ENCODE measurements at places on chromosomes 11 and 22. TPM values are rescaled to one million over a fixed set of nuclear protein-coding genes. Genes with fewer than 3 reads are reported as not detected.

DNA sequence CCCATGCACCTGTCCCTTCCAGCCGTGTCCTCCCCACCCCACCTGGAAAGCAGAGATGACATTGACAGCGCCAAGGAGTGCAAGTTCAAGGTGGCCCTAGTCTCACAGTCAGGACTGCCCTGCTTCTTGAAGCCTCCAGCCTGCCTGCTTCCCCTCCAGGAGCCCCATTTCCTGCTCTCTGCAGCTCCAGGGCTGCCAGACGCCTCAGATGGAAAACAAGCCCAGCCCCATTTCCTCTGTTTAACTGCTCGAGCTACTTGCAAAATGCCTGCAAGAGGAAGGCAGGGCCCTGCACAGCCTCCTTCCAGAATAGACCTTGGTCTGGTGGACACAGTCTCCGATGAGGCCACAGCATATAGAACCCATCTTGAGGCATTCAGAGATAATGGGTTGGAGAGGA lies 5.0 kb upstream of the DGKZ start:
- peaks cover 9% of the 10 kb centered on the region for H3K36me3 ChIP-seq
- H3K4me3 ChIP-seq, result no peak overlapping the region

GRCh38 chr22:48240148-48240934 lies 1477.9 kb downstream of the TBC1D22A start:
- H3K27me3 ChIP-seq, result no peaks in the 10 kb centered on the region
- peaks cover 10% of the 10 kb centered on the region for H3K4me1 ChIP-seq
- no peaks in the 10 kb centered on the region for H3K36me3 ChIP-seq
- H3K4me3 ChIP-seq, result no peak overlapping the region
- no peak overlapping the region for H3K27ac ChIP-seq

GRCh38 chr11:118319337-118319707 lies 14.8 kb downstream of the CD3E start:
- peaks cover 12% of the 10 kb centered on the region for H3K4me1 ChIP-seq
- peaks cover 13% of the 10 kb centered on the region for H3K27me3 ChIP-seq
- no peaks in the 10 kb centered on the region for H3K36me3 ChIP-seq

DNA sequence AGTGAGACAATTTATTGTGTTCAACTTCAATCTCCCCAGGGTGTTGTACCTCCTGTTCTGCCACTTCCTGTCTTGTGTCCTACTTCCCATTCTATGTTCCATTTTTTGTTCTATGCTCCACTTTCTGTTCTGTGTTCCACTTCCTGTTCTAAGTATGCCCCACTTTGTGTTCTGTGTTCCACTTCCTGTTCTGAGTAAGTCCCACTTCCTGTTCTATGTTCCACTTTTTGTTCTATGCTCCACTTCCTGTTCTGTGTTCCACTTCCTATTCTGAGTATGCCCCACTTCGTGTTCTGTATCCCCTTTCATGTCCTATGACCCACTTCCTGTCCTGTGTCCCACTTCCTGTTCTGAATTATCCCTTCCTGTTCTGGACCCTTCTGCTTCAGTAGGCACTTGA lies 732.7 kb downstream of the TBC1D22A start:
- peaks cover 6% of the 10 kb centered on the region for H3K4me1 ChIP-seq
- H3K4me3 ChIP-seq, result no peak overlapping the region
- no peaks in the 10 kb centered on the region for H3K27me3 ChIP-seq
- H3K27ac ChIP-seq, result no peak overlapping the region

- no peaks in the 10 kb centered on the region for H3K4me1 ChIP-seq
- no peaks in the 10 kb centered on the region for H3K27me3 ChIP-seq
- no peak for DNase-seq
- no peak overlapping the region for H3K27ac ChIP-seq
- H3K4me3 ChIP-seq, result no peak overlapping the region
These were observed 76.8 kb upstream of the BIRC3 start for GRCh38 chr11:102240502-102240901.

DNA sequence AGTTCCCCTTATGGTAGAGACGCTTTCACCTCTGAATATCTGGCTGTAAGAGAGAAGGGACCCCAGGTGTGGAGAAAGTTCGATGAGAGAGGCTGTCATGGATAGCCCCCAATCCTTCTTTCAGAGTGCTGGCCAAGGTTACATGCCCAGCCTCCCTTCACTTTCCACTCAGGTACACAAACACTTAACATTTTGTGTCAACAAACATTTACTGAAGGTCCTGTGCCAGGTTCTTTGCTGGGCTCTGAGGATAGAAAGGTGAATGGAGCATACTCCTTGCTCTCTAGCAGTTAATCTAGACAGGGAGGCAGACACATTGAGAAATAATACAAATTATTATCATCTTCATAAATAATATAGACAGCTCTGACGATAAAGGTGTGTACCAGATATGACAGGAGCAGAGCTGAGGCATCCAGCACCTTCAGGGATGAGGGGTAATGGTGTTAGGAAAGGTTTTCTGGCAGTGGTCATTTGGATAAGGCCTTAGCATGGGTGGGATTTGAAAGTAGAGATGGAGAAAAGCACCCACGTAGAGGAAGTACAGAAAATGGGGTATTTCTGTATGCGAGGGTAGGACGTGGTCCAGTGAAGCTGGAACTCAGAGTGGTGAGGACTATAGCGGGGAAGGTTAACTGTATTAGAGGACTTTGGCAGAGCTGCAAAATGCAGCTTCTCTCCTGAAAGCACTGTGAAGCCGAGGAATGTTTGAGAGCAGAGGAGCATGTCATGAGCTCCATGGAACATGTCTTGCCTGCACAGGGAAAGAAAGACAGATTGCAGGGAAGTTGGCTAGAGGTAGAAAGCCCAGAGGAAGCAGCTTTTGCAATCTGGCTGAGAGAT lies 19.6 kb downstream of the PPFIBP2 start:
- no peak overlapping the region for H3K4me3 ChIP-seq
- no peaks in the 10 kb centered on the region for H3K36me3 ChIP-seq
- peaks cover 3% of the 10 kb centered on the region for H3K27me3 ChIP-seq
- DNase-seq, result no peak
- no peaks in the 10 kb centered on the region for H3K4me1 ChIP-seq

DNA sequence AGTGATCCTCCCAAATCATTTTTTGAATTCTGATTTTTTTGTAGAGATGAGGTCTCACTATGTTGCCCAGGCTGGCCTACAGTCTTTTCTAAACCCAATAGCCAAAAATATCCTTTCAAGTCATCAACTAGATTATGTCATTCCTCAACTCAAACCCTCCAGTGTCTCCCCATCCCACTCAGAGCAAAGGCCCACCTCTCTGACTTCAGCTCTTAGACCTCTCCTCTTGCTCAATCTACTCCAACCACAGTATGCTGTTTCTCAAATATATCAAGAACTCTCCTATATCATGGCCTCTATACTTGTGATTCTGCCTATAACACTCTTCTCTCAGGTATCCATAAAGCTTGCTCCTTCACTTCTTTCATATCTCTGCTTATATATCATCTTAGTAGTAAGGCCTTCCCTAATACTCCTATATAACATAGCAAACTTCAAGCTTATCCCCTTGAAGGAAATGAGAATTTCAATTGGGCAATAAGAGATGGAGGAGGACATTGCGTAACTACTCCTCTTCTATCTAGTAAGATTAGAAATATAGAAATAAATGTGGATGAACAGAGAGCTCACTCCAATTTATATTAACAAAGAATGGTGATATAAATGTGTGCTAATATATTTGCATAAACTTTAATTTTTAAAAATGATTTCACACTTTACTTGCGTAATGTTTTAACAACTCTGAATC lies 24.5 kb downstream of the DLG2 start:
- no peak overlapping the region for H3K27ac ChIP-seq
- no peak for DNase-seq
- no peak overlapping the region for H3K4me3 ChIP-seq
- H3K36me3 ChIP-seq, result no peaks in the 10 kb centered on the region
- no peaks in the 10 kb centered on the region for H3K4me1 ChIP-seq

GRCh38 chr22:42277988-42278776 lies 7.7 kb upstream of the TCF20 start:
- DNase-seq, result peak; percentile 82
- peaks cover 62% of the 10 kb centered on the region for H3K4me1 ChIP-seq
- no peak overlapping the region for H3K27ac ChIP-seq
- H3K4me3 ChIP-seq, result no peak overlapping the region
- H3K36me3 ChIP-seq, result peaks cover 9% of the 10 kb centered on the region
- H3K27me3 ChIP-seq, result no peaks in the 10 kb centered on the region

DNA sequence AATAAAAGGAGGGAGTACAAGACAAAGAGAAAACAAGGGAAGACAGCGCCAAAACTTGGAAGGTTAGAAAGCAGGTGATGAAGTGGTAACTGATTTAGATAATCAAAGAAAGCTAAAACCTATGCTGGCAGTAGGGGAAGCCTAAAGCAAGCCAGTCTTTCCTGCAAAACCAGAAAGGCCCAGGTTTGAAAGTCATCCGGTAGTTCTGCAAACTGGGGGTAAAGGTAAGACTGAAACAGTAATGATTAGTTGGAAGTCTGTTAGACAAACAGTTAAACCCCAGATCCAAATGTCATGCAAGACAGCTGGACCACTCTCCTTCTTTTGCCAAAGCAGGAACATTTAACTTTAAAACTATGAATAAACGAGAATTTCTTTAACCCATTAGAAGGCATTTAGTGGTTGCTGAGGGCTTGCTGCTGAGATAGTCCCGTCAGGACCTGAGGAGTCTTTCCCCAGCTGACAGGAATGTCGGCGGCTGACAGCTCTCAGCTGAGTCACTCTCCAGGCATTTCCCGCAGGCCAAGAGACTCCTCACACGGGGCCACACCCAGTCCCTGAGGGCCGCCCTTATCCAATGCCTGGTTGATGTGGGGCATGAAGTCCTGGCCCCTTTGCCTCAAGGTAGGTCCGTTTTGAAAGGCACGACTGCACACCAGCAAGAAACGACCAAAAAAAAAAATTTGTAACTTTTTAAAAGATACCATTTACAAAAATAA lies 36.3 kb upstream of the CFAP300 start:
- H3K36me3 ChIP-seq, result no peaks in the 10 kb centered on the region
- no peaks in the 10 kb centered on the region for H3K4me1 ChIP-seq
- no peak overlapping the region for H3K4me3 ChIP-seq

GRCh38 chr11:64278576-64279190 lies 5.8 kb downstream of the BAD start:
- H3K4me1 ChIP-seq, result peaks cover 6% of the 10 kb centered on the region
- H3K36me3 ChIP-seq, result peaks cover 79% of the 10 kb centered on the region
- no peak for DNase-seq
- no peak overlapping the region for H3K4me3 ChIP-seq
- H3K27ac ChIP-seq, result no peak overlapping the region
- H3K27me3 ChIP-seq, result no peaks in the 10 kb centered on the region

GRCh38 chr11:19218216-19218615 lies 16.4 kb upstream of the CSRP3 start:
- H3K36me3 ChIP-seq, result no peaks in the 10 kb centered on the region
- H3K4me3 ChIP-seq, result no peak overlapping the region
- no peak overlapping the region for H3K27ac ChIP-seq
- no peak for DNase-seq

The BTBD18 gene
- not detected for total RNA-seq

The RHOD gene
- total RNA-seq, result 2.2 TPM

The ARHGAP42 gene
- 37.7 TPM for total RNA-seq

The MPPED1 gene
- total RNA-seq, result 14.3 TPM

The CABP4 gene
- total RNA-seq, result 0.39 TPM

The DERL3 gene
- 3.6 TPM for total RNA-seq

The OR2AG1 gene
- not detected for total RNA-seq

The C11orf21 gene
- 1.3 TPM for total RNA-seq

The TYR gene
- total RNA-seq, result 0.61 TPM

The FREY1 gene
- 0.72 TPM for total RNA-seq

Measured in spinal cord (tissue), 10 donors.